ENCODE measurements at places on chromosomes 4 and X.
A peak's percentile ranks its signal among the peaks of the same experiment; 100 is the strongest.

DNA sequence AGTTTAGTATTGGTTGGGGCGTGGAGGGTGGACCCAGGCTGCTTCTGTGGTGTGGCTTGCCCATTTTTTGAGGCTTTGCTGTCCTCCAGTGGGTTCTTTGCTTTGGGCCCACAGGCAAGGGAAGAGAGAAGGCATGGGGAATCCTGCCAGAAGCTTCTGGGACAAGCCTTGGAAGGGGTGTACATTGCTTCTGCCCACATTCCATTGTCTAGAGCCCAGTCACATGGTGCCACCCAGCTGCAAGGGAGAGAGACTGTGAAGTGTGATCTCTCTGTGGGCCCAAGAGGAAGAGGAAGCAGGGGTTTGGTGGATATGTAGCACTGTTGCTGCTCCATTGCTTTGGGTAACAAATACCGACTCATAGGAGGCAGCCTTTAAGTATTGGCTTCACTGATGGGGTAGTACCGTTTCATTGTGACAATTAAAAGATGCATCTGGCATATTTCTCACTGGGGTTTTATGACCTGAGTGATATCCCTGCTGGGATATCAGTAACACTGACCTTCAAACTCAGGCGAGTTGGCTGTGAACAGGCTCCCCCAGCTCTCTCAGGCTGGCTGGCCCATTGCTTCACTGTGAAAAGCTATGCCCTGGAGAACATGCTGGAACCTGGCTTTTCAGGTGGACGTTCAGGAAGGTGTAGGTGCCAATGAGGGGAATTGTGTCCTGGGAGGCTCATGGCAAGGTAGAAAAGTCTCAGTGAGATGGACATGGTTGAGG is 85.9 kb downstream of the CLDN34 start:
- DNase-seq = no peak

DNA sequence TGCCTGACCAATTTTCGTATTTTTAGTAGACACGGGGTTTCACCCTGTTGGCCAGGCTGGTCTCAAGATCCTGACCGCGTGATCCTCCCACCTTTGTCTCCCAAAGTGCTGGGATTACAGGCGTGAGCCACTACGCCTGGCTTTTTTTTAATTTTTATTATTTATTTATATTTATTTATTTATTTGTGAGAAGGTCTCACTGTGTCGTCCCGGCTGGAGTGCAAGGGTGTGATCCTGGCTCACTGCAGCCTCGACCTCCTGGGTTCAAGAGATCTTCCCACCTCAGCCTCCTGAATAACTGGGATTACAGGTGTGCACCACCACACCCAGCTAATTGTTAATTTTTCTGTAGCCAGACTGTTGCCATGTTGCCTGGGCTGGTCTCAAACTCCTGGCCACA is 141.1 kb downstream of the CRLF2 start:
- DNase-seq = no peak

DNA sequence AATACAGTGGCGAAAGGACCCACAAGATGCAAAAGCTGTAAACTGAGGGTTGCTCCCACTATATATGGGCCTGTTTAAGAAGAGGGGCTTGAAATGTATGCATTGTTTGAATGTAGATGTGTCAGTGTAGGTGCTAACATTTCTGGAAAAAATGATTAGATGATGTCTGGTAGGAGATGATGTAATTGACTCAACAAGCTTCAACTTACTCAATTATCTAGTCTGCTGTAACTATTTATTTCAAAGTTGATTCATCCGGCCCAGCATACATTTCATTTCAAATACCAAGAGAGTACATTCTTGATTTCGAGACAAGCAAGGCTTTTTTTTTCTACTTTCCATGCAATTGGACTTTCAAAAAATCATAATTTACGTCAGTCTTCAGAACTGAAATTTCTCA is 9.3 kb upstream of the ENAM start:
- no peak for DNase-seq

GRCh38 chr4:74999714-75000309 is 66.9 kb downstream of the PARM1 start:
- DNase-seq = no peak

DNA sequence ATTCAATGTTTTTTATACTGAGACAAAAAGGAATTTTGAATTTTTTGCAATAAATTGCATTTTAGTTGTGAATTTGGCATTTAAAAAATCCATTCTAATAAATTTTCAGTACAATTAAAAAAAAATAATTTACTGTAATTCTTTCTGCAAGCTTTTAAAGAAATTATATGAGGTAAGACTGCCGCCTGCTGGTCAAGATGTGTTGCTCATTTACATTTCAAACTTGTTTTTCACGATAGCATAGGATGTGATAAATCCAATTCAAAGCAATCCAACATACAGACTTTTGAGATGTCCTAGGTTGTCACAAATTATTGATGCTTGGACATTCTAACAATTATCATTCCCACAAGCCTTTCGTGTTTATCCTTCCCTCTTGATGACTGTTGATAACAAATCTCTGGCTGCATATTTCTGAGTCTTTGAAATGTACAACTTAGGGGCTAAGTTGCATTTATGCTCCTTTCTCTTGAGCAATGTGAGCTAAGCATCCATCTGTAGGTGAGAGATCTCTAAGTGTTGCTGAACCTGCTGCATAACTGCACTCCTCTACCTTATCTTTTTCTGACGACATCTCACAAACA is 21.7 kb upstream of the MFAP3L start:
- DNase-seq = no peak

DNA sequence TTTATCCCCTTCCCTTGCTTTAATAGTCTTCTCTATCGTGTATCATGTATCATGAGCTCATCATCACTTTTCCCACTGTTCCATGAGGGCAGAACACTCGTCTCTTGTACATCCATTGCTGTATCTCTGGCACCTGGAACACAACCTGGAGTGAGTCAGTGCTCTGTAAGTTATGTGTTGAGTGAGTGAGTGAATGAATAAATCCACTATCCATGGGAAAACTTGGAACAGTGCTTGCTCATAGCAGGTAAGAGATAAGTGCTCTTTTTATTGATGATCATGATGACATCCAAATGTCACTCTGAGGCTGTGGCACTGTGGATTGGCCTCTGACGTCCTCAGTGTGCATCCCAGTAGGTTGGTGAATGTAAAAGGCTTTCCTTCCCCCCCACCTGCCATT is 4.3 kb downstream of the FGFBP1 start:
- peak; percentile 84 for DNase-seq

DNA sequence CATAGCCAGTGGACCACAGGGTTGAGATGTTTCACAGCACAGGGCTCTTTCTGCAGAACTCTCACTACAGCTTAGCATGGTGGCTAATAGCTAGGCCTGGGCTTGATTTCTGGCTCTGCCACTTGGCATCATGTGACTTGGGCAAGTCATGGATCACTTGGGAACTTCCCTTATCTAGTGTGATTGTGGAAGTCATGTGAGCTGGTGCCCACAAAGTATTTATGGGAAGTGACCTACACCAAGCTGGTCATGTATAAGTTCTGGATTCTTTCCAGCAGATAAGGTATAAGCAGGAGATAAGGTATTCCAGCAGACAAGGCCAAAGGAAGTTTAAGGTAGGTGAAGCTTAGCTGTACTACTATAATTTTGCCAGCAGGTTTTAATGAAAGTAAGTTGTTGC is 61.0 kb downstream of the REELD1 start:
- no peak for DNase-seq

DNA sequence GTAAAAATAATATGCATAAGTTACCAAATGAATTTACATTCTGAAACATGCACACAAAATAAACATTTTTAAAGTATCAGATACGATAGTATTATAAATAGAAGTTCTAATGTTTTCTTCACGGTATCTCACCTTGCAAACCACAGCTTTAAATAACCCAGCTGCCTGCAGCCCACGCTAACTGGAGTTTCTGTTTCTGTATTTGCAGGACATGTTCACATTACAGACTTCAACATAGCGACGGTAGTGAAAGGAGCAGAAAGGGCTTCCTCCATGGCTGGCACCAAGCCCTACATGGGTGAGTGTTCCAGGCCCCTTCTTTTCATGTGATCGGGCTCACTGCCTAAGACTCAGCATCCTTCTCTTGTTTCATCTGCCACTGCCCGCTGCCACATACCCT is 291.7 kb downstream of the EVC2 start:
- no peak for DNase-seq
